DMS79 (cell line): ENCODE measurements at places on chromosomes 4 and X.

DNA sequence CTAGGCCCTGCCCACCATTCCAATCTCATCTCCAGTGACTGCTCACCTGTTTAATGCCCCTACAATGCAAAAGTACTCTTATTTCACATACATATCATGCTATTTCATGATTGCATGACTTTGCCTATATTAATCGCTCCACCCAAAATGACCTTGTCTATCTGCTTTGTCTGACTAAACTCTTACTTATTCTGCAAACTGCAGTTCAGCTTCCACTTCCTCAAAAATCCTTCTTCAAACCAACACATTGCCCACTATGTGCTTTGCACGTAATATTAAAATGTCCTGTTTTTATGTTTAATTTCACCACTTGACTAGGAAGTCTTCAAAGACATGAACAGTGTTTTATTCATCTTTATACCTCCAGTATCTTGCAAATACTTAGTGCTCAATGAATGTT, 229.6 kb downstream of the OPHN1 start:
- no peak for DNase-seq

DNA sequence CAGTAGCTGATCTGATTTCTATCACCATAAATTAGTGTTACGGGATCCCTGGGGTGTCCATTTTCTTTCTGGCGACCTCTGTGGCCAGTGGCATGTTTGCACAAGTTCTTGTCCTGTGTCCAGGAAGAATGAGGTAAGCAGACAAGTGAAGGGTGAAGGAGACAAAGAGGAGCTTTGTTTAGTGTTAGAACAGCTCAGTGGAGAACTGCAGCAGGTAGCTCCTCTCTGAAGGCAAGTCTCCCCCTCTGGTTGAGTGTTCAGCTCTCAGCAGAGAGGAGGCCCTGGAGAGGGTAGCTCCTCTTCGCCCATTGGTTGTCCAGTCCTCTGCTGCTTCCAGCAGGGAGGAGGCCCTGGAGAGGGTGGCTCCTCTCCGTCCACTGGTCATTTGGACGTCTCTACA, 47.2 kb downstream of the DMP1 start:
- no peak for DNase-seq

DNA sequence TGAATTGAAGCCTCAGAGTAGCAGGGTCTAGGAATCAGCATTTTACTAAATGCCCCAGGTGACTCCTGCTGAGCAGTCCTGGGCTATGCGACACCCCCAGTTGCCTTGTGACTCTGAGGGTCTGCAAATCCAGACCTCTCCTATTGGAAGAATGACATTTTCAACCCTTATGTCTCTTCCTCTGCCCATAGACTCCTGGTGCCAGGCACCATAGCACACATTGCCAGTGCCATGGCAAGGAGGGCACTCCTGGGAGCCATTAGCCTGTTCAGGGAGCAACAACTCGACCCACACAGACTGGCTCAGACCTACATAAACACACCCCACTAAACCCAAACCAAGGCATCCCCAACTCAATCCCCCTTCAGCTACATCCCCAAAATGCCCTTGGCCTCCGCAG, 3.7 kb upstream of the JAKMIP1 start:
- no peak for DNase-seq

GRCh38 chrX:20132666-20133065, 9.0 kb downstream of the EIF1AX start:
- DNase-seq, result no peak

GRCh38 chr4:15657366-15657765, 2.2 kb upstream of the FBXL5 start:
- DNase-seq, result no peak

- DNase-seq, result no peak
Measured at GRCh38 chr4:153440475-153440874, 25.7 kb upstream of the TMEM131L start.

GRCh38 chrX:103441878-103442535, 65.7 kb downstream of the BEX3 start:
- no peak for DNase-seq

- no peak for DNase-seq
Measured at GRCh38 chrX:153776120-153776599, 4.7 kb upstream of the SRPK3 start.

DNA sequence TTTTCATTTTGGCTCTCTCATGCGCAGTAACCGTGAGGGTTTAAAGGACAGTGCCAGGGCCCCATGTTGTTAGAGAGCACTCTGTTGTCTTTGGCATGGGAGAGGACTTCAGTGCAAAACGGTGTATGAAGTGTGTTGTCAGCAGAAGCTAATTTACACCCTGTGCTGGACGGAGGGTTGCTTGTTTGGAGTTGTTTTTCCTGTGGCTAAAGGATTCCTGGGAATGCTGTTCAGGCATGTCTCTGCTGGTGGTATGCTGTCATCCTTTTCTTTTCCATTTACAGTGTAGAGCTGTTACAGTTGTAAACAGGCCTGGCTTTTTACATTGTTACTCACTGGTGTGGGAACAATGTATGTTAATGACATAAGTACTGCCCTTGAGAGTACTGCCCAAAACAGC, 206.3 kb downstream of the CBR4 start:
- DNase-seq, result no peak

DNA sequence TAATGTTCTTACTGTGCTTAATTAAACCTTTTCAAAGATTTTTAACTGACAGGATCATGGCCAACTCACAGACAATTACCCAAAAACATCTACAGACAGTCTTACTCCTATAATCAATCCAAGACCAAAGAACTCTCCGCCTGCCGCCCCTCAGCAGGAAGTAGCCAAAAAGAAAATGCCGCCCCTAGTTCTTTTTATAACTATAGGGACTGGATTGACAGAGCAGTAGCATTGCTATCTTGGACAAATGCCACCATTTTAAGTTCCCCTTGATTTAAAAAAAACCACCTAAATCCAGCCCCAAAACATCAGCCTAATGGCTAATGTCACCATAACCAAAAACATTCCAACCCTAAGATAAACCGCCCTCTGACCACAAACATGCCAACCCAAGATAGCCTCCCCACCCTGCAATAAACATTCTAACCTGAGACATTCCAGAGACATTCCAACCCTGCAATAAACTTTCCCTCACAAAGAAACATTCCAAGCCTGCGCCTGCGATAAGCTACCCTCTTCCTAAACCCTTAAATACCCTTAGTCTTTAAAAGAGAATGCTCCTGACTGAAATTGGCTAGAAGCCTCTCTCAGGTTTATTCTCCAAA, 77.0 kb downstream of the COQ2 start:
- DNase-seq, result no peak

GRCh38 chrX:43474321-43474720, 181.8 kb upstream of the MAOA start:
- DNase-seq, result no peak

GRCh38 chr4:83019794-83020494, 9.3 kb upstream of the LIN54 start:
- no peak for DNase-seq

GRCh38 chr4:88320224-88320779, 35.9 kb upstream of the PPM1K start:
- DNase-seq, result no peak

DNA sequence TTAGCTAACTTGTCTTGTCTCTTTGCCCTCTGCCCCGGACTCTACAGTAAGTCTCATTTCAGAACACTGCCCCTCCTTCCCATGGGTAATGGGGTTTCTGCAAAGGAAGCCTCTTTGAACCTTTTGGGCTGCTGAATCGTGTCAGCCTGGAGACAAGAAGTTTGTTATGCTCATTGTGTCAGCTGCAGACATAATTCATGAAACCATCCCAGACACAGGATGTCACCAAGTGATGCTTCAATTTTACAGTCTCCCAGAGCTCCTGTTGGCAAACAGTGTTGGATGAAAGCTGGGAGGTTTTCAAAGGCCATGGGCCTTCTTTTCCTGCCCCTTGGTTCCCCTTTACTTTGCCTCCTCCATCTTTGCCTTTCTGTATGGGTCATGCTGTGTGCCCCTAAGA, 223.1 kb upstream of the TAPT1 start:
- DNase-seq, result no peak

DNA sequence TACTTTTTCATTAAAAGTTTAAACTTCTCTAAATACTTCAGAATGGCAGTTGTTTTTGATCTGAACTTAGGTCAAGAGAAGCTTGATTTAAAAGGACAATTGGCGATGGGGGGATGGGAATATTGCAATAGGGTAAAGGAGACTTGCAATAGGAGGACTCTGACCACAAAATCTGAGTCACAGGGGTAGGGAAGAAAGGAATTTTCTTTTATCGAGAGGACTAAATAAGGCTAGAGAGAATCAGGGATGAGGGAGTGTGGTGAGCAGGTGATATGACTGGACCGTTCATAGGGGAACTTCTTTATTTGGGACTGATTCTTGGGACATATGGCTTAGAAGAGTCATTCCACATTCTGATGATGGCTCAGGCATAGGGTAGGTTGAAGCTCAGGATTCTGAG, 1260.2 kb downstream of the ADGRL3 start:
- DNase-seq, result no peak

DNA sequence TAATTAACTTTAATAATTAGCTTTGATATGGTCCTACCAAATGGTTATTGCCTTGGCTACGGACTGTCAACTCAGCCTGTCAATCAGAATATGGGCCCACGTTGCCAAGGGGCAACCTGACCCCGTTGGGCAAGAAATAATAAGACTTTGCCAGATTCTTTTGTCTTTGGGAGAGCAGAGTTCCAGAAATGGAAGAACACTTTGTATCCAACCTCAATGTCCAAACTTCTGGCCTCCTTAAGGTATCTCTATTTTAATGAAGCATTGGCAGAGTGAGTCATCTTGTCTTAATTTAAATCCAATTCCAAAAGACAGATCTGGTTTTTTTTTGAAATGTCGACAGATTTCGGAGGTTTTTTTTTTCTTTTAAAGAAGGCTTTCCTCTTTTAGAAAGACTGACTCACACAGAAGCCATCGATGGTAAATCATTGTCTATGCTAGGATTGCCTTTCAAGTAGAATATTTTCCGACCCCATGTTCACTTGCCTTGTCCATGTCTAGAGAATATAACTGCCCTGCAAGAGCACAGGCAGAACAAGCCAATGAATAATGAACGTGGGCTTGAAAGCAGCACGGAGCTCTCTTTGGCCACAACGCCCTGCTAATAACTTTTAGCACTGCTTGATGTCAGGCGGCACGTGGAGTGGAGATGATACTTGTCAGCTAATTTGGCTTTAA, 190.3 kb upstream of the GATB start:
- DNase-seq, result no peak

DNA sequence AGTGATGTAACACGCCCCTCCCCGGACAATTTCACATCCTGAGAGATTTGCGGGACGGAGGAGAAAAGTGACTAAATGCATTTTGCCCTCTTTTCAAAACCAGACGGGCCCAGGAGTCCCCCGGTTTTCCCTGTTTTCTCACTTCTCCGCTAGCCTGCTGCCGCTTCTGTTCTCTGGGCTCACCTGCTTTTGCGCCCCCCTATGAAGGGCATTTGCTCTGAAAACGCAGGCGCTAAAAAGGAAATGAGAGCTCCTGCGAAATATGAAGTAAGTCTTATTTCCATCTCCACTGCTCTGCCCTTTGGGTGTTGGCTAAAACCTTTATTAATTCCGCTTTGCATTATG, 613 bp upstream of the TMEM47 start:
- no peak for DNase-seq

GRCh38 chrX:106903856-106904528, 851 bp upstream of the RIPPLY1 start:
- DNase-seq, result no peak

GRCh38 chrX:110050386-110050785, 47.5 kb downstream of the TMEM164 start:
- no peak for DNase-seq

GRCh38 chr4:99084595-99084994, 4.0 kb downstream of the ADH5 start:
- DNase-seq, result no peak

- no peak for DNase-seq
Measured at GRCh38 chr4:122512430-122512829, 55.9 kb upstream of the IL2 start.

DNA sequence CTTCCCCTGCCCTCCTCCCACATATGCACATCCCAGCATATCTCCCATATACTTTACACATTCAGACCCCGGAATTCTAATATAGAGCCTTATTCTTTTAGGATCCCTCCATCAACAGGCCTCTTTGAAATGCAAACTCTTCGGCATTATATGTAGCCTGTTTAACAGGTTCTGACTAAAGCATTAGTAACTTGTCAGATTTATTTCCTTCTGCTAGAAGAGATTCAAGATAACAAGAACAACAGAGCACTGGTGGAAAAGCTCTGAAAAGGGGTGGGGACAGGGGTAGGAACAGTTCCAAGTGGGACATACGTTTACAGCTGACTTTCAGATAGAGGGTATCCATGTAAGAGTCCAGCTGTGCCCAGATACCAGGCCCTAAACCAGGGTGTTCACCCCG, 31.7 kb upstream of the PRPS1 start:
- DNase-seq, result no peak

- no peak for DNase-seq
Measured at GRCh38 chr4:157514711-157515110, 294.2 kb downstream of the GRIA2 start.

DNA sequence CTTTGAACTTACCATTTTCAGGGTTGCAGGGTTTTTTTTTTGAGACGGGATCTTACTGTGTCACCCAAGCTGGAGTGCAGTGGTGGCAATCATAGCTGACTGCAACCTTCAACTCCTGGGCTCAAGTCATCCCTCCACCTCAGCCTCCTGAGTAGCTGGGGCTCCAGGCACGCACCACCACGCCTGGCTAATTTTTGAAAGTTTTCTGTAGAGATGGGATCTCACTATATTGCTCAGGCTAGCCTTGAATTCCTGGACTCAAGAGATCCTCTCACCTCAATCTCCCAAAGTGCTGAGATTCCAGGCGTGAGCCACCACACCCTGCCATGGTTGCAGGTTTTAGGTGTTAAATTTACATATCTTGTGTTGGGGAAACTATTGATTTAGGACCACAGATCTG, 64.5 kb downstream of the STOX2 start:
- no peak for DNase-seq

GRCh38 chr4:85498068-85498733, 23.3 kb downstream of the ARHGAP24 start:
- no peak for DNase-seq

- DNase-seq, result peak; percentile 57
Measured at GRCh38 chr4:85909851-85910250, 434.9 kb downstream of the ARHGAP24 start.

- DNase-seq, result no peak
Measured at GRCh38 chr4:140711910-140712309, 44.3 kb downstream of the TBC1D9 start.

- peak; percentile 0 for DNase-seq
Measured at GRCh38 chrX:51893931-51894696, 691 bp downstream of the MAGED1 start.

DNA sequence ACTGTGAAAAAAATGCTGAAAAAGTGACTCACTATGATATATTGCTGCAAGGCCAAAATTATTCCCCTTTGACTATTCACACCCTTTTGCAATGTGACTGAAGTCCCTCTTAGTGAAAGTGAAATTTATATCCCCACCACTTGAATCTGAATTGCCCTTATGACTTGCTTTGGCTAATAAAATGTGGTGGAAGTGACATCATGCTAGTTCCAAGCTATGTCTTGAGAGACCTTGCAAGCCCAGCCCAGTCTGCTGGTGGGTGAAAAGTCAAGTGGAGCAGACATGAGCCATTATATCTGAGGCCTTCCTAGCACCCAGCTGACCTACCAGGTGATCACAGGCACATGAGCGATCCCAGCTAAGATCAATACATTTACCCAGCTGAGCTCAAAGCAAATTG, 94.7 kb downstream of the LINC00632 start:
- DNase-seq, result no peak
